Activated CD4-positive, alpha-beta T cell treated with anti-CD3 and anti-CD28 coated beads, Interleukin-2, amount 50 U/mL, for 16 hours (primary cell): ENCODE measurements at places on chromosomes 4 and X.

GRCh38 chr4:105970371-105970770, 75.1 kb downstream of the NPNT start:
- DNase-seq = no peak

- DNase-seq = no peak
Observed at GRCh38 chr4:89305028-89305427, 2.6 kb downstream of the GPRIN3 start.

DNA sequence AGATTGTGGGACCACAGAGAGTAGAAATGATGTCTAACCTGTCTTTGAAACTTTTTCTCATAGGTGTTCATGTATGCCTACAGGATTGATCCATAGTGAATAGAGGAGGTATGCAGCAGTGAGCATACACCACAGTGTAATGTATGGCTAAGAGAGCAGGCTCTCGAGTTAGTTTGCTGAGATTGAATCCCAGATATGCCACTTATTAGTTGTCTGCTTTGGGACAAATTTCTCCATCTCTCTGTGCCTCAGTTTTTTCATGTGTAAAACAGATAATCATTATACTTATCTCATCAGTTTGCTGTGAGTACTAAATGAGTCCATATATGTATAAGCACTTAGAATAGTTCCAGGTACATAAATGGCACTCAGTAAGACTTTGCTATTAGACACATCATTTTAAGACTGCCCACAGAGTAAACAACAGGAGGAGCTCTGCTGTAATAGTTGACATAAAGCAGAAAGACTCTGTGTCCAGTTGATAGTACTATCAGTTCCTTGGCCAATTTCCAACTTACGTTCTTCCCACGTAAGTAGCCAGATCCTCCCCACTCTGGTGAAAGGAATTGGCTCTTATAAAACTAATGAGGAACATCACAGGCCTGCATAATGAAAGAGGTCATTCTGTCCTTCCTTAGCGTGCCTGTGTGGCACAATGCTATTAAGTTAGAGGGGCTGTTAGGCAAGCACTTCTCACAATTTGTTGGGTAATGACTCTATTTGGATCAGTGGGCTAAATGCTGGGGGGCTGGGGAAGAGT, 20.7 kb upstream of the RNF150 start:
- DNase-seq = no peak

- DNase-seq = no peak
Observed at GRCh38 chr4:154643493-154643892, 31.0 kb upstream of the FGG start.

GRCh38 chrX:45447331-45447730, 246.7 kb upstream of the DIPK2B start:
- no peak for DNase-seq

- DNase-seq = no peak
Observed at GRCh38 chr4:65580551-65580950, 89.7 kb downstream of the EPHA5 start.

DNA sequence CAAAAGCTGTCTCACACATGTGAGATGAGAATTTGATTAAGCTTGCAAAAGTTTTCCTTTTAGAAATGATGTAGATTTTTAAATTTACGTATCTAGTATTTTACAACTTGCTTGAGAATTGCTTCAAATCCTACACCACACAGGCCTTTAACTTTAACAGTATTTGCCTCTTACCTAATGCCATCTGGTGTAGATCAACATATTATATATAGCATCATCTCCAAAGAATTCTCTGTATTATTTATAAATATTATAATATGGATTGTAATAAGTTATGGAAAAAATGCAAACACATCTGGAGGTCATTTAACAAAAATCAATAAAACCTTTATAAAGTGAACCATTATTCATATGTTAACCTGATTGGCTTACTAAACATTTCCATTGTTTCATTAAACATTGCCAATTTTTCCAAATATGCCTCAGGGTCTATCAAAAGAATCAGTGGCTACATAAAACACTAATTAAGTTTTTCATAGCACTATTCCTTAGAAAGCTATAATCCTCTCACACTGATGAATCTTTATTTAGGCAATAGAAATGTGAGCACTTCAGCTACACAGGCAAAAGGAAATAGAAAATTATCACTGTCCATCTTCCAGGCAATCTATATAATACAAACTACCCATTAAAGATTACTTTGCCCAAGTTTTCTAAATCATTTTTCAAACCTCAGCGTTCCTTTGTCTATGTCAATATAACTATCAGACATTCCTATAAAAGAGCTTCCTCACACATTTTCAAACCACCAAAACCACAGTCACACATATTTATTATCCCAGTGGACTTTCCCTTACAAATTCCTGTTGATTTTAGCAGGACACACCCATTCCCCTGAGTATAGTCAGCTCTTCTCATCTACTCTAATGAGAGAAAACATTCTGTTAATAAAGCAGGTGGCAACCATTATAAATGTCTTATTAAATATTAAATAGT, 83.5 kb upstream of the INTU start:
- no peak for DNase-seq

GRCh38 chr4:139142087-139142486, 34.9 kb downstream of the ELF2 start:
- peak; percentile 11 for DNase-seq

GRCh38 chrX:150088766-150089518, 150.7 kb upstream of the EOLA2 start:
- DNase-seq = no peak

GRCh38 chr4:23888421-23889319, 1.2 kb downstream of the PPARGC1A start:
- DNase-seq = no peak

DNA sequence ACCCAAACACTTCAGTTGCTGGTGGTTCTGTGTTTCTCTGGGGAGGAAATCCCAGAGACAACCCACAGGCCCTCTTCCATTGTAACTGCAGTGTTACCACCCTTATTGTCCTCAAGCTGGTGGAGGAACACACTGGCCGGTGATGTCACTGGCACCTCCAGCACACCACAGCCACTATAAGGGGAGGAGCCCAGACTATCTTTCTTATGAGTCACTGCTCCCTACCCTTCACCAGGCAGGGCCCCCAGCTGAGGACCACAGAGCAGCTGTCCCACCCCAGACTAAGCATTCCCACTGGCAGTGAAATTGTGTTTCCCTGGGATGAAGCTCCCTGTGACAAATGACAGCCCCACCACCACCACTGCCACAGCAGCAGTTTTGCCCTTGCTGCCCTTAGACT, 171.8 kb upstream of the FGF16 start:
- no peak for DNase-seq

GRCh38 chr4:100357542-100357941, 160.3 kb downstream of the EMCN start:
- no peak for DNase-seq

DNA sequence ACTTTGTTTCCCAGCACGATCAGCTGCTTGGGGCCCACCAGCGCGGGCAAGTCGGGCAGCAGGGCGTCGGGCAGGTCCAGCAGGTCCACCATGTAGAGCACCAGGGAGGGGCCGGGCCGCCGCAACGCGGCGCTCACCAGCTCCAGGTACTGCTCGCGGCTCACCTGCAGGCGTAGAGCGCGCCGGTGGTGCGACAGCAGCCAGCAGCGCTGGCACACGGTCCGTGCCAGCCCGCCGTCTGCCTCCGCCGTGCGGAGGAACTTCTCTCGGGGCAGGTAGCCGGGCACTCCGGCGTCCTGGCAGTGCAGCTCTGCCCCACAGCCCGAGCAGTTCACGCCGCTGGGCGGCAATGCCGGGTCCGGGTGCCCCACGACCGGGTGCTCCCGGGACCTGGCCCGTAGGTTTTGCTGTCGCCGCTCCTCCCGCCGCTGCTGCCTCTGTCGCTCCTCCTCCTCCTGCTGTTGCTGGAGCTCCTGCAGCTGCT, 527 bp downstream of the NOA1 start:
- DNase-seq = peak; percentile 42

DNA sequence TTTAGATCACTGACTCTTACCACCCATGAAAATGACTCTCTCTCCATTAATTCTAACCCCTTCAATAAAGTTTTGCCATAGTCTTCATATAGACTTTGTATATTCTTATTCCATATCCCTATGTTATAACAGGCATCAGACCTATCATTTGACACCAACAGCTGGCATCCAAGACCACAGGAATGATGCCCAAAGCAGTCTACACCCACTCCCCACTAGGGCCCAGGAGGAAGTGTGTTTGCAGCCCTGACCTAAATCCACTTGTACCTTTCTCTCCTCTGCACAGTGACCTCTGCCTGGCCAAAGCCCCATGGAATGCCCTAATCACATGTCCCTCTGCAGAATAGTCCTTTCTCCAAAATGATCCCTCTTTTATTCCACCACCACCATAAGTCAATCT, 219.2 kb downstream of the CBR4 start:
- DNase-seq = no peak

DNA sequence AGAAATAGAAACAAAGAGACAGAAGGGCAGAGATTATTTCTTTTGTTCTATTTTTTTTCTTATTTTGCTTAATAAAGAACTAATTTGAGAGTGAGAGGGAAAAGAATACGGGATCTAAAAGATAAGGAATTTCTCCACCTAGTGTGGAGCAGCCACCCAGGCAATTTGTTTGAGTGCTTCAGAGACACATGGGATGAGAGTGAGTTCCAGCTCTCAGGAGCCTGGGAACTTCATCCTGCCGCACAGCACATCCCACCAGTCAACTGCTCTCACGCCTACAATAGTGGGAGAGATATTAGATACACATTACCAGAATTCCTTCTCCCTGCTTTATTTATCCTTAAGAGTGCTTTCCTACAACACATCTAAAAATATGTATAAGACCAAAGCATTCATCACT, 946.4 kb downstream of the PDHA2 start:
- no peak for DNase-seq

GRCh38 chr4:53599632-53600031, 8.3 kb upstream of the LNX1 start:
- no peak for DNase-seq

DNA sequence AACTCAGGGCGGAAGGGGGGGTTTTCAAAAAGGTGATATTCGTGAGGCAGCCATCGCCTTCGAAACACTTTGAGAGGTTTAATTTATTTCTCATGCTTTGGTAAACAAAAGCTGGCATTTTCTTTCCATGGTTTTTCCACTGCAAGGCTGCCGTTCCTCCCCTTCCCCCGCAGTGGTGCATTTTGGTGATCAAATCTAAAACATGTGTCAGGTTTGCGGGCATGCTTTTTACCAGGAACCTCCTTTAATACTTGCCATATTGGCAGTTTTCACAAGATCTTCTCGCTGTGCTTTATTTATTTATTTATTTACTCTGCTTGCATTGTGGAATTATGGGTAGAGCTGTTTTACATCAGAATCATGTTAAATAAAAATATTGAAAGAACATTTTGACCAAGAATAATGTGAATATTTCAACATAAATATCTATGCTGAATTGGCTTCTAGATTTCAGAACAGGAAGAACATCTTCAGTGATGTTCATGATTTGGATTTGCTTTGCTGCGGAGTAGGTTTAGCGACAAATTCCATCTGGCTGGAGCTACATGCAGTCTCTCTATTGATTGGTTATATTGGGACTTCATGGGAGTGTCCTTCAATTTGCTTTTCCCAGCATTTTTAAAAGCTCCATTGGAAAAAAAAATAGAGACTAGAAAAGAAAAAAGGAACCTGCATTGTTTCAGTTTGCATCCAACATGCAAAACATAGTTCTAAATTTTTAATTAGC, 54.4 kb downstream of the STOX2 start:
- no peak for DNase-seq

GRCh38 chr4:129623233-129623875, 527.4 kb downstream of the C4orf33 start:
- no peak for DNase-seq

DNA sequence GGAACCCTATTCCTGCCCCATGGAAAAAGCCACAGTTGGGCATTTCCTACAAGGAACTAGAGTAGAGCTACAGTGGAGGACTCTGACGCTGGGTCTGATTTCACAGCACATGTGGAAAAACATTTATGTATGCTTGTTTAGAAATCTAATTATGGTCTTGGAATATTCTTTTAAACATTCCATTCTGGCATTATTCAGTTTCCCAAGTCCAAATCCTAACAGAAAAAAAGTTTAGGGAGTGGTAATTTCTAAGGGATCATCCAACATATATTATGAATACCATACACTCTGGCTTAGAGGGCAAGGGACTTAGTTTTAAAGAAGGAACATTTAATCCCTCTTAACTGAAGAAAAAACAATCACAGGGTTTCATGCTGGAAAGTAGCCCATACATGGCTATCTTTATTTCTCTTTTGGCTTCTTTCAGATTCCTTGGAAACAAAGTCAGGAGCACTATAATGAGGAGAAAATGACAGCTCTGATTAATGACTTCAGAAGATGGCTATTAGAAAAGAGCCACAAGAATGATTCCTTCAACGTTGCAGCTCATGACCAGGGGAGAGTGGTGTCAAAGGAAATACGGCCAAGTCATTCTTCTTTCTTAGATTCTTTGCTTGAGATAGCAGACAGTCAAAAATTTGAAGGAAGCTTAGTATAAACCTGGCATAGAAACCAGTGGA, 56.1 kb downstream of the CNGA2 start:
- DNase-seq = no peak

- DNase-seq = no peak
Observed at GRCh38 chr4:21226637-21227538, 526.6 kb downstream of the PACRGL start.

- no peak for DNase-seq
Observed at GRCh38 chr4:152581536-152582160, 45.8 kb upstream of the FBXW7 start.

DNA sequence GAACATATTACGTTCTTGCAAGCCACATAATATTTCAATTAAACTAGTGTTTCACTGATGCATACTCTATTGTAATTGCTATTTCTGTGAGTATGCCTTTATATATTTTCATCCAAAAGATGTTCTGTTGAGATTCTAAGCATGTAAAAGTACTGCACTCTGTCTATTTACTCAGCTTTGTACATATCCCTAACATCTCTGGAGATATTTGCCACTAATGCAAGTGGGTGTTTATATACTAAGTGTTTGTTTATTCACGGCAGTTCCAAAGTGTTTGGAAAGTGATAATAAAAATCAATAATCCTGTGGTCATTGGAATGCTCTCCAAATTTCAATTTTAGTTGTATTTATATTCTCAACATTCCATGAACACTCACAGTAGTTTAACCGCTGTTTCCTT, 1989.0 kb downstream of the C4orf33 start:
- no peak for DNase-seq

DNA sequence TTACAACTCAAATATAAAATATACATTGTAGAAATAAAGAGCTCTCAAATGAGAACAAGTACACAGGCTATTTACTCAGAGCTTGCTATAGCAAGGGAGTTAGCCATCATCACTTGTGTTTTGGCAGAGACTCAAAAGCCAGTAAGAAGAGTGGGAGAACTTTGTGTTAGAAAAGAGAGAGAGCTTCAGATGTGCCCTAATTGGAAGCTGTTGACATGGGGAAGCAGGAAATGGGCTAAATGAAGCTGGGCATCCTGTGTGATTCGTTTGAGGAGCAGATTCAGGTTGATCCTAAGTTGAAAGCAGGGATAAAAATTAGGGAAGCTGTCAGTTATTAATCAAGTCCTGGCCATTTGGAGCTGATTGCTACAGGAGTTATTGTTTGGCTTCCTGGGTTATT, 207.4 kb upstream of the MAOA start:
- DNase-seq = no peak

DNA sequence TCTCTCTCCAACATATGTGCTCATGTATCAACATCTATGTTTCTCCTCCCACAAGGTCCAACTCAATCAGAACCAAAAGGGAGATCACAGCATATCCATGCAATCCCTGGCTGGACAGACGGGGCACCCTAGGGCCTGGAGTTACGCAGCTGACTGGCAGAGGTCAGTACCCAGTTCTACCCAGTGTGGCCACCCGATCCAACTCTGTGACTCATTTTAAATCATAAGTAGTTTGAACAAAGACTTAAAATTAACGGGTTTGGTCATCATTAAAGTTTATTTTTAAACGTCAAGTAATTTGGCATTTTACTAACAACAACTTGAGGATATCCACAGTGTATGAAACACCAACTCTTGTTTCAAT, 59.5 kb downstream of the APBB2 start:
- DNase-seq = no peak
